ENCODE measurements at places on chromosomes 2 and 18.

DNA sequence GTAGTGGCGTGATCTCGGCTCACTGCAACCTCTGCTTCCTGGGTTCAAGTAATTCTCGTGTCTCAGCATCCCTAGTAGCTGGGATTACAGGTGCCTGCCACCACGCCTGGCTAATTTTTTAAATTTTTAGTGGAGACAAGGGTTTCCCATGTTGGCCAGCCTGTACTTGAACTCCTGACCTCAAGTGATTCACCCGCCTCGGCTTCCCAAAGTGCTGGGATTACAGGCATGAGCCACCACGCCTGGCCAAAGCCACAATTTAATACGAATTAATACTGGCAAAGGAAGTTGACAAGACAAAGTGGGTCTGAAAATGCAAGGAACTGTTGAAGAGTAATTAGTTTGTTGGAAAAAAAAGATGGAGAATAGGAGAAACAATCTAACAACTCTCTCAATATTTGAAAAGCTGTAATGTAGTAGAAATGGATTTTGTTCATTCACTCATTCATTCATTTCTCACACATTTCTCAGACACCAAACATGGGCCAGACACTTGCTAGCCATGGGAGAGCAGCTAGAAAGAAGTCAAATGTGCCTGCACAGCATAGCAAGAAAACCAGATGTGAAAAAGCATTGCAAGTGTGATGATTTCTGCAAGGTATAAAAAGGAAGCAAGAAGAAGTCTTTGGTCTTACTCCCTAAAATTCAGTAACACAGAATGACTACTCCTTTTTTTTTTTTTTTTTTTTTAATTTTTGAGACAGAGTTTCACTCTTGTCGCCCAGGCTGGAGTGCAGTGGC, 39.4 kb upstream of the ATL2 start:
- no peak for DNase-seq

DNA sequence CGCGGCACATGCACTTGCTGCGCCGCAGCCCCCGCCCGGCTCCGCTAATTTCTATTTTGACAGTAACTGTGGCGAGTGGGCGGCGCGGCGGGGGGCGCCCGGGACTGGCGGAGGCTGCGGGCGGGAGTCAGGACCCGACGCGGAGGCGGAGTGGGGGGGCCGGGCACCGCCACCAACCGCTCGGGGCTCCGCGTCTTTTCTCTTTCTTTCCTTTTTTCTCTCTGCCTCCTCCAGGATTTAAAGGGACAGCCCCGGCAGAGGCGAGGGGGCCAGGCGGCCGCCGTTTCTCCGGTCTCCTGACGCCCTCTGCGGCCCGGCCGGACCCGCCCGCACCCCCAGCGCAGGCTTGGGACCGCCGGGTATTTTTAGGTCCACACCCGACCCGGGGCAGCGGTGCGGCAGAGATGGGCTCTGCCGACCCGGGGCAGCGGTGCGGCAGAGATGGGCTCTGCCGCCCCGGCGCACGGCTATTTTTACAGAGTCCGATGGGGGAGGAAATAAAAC, 460 bp upstream of the ZBTB7C start:
- DNase-seq: no peak

DNA sequence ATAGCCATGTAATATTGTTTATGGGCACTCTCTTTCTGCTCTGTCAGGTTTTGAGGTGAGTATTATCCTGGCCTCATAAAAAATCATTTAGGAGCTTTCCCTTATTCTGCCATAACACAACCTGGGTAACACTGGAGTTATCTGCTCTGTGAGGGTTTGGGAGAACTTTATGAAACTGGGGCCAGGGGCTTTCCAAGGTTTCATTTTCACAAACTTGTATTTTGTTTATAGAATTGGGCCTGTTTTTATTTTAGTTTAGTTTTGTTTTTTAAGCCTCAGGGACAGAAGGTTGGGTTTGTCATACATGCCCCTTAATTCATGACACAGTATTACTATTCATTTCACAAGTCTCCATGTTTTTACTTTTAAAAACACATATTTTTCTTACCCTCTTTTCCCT, 83.5 kb downstream of the IRS1 start:
- no peak for DNase-seq

DNA sequence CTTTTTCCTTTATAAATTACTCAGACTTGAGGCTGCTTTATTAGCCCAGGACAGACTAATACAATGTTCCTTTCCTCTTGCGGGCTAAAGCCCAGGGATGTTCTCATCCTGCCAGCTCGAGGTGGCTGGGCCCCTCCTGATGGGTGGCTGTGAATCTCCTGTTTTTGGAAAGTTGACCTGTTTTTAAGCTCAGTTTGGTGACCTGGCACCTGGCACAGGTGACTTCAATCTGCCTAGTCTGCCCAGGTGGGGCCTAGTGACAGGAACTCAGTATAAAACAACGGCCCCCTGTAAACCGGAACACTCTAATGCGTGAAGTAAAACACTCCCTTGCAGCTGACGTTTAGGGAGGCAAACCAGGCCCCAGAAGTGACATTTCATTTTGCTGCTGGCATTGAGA, 92.7 kb upstream of the SNTG2 start:
- DNase-seq: no peak

GRCh38 chr2:222479859-222480258, 55.5 kb downstream of the SGPP2 start:
- no peak for DNase-seq

GRCh38 chr2:11366326-11366741, 21.9 kb upstream of the ROCK2 start:
- DNase-seq: no peak

DNA sequence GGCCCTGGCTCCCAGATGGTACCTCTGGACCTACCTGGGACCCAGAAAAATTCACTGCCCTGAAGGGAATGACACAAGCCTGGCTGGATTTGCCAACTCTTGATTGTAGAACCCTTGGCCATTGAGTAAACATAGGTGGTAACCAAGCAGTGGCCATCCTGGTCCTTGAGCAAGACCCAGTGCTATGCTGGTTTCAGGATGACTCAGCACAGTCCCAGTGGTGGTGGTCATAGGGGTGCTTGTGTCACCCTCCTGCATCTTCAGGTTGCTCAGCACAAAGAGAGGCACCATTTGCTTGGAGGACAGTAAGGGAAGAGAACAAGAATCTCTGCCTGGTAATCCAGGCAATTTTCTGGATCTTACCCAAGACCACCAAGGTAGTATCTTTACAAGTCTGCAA, 52.9 kb downstream of the UPP2 start:
- DNase-seq: no peak

DNA sequence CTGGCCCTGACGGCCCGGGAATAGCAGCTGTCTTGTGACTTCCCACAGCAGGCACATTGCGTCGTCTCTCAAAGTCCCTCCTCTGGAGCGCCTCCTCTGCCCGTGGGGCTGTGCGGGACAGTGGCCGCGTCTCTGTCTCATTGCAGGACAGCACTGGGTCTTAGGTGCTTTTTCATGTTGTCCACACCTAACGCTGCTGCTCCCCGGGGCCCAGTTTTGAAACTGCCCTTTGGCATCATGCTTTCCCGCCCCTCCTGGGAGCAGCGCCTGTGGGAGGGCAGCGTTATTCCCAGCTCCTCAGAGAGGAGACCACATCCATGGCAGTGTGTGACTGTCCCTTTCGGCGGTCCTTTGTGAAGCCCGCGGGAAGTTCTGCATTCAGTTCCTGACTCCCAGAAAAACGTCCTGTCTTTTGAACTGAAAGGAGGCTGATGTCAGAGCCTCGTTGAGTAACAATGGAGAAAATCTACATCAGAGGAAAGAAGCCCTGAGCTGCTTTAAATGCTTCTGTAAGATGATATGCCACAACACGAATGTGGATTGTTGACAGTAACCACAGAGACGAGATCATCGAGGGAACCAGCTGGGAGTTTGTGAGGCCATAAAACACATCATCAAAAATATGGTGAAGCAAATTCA, 226.0 kb downstream of the FAM210A start:
- DNase-seq: peak; percentile 72

GRCh38 chr2:78606895-78607294, 418.6 kb upstream of the REG3G start:
- no peak for DNase-seq

DNA sequence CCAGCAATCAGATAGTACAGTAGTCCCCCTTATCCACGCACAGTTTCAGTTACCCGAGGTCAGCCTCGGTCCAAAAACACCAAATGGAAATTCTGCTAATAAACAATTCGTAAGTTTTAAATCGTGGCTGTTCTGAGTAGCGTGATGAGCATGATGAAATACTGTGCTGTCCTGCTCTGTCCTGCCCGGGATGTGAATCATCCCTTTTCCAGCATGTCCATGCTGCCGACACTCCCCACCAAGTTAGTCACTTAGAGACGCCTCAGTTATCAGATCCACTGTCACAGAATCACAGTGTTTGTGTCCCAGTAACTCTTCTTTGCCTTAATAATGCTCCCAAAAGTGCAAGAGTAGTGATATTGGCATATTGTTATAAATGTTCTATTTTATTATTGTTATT, 62.1 kb downstream of the MEX3C start:
- DNase-seq: peak; percentile 59

- DNase-seq: no peak
These were observed 169.7 kb upstream of the GLI2 start for GRCh38 chr2:120565929-120566328.

DNA sequence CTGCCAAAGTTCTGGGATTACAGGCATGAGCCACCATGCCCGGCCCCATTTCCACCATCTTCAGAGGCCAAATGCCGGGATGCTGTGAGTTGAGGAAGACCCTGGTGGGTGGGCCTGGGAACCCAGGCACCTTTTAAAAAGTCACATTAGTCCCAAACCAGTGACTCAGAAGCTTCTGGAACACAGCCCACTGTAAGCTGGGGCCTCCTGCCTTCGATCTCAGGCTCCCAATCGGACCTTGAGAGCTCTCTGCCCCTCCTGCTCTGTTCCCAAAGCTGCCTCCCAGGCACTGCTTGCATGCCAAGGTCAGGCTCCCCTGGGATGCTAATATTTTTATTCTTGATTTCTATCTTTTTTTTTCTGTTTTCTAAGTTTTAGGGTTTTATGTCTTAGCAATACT, 4.2 kb downstream of the ADCY3 start:
- DNase-seq: peak; percentile 58

GRCh38 chr2:128530025-128530573, 211.4 kb upstream of the HS6ST1 start:
- no peak for DNase-seq

GRCh38 chr2:137987011-137987410, 22.7 kb downstream of the HNMT start:
- no peak for DNase-seq

DNA sequence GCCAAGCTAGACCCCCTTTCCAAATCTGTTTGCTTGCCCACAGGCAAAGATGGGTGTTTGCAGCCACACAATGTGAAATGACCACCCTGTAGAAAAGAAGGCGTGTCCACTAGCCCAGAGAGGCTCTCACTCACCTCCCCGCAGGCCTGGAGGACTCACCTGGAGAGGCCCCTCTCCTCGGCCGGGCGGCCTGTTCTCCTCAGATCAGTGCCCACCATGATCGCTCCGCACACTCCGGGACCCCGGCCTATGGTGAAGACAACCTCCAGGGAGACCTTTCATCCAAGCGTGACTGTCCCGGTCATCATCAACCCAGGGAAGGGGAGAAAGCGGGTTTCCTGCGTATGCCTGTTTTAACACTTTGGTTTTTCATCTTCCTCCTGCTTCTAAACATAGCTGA, 328.7 kb upstream of the SALL3 start:
- no peak for DNase-seq

- no peak for DNase-seq
These were observed 46.2 kb upstream of the CCDC141 start for GRCh38 chr2:179096090-179096489.

GRCh38 chr2:59701271-59701994, 852.0 kb downstream of the BCL11A start:
- no peak for DNase-seq

DNA sequence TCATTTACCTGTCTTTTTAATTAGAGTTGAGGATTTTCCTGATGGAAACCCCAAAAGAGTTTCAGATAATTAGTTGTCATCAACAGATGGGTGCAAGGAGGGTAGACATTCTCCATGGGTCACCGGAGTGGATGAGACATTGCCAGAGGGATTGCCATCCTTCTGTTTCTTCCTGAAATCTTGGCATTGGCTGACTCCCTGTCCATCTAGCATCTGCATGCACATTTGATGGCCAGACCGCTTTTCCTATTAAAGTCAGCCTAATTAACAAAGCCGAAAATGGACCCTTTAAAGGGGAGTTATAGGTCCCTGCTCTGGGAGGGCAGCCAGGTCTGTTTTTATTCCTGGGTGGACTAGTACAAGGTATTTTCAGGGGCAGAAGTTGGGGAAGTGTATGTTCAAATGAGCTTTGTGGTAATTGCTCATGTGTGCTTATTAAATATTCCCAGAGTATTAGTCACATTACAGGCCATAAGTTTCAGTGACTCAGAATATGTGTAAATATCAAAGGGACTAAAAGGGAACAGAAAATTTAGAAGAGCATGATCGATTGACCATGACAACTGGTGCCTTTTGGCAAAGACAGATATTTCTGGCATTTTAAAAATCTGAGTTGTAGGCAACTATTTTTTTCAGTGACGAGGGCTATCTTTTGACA, 209.8 kb downstream of the PHLPP1 start:
- peak; percentile 7 for DNase-seq

- DNase-seq: no peak
These were observed 36.6 kb downstream of the ZDBF2 start for GRCh38 chr2:206311026-206311425.

DNA sequence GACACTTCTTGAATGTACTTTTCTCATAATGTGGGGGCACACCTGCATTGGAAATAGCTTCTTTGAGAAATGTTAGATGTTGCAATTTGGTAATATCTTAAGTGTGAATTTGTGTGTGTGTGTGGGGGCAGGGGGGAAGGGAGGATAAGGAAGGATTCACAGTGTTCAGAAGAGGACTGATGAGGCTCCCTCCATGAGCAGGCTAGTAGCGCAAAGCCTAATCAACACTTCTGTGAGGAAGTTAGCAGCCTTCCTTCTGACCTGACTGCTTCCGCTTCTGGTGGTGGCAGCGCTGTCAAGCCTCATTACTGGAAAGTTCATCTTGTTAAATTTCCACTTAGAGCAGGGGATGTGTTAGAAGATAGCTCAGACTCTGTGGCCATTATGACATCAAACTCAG, 295.4 kb upstream of the SPRED2 start:
- no peak for DNase-seq

- DNase-seq: peak; percentile 73
These were observed 34.4 kb upstream of the NT5C1B start for GRCh38 chr2:18623782-18624181.

DNA sequence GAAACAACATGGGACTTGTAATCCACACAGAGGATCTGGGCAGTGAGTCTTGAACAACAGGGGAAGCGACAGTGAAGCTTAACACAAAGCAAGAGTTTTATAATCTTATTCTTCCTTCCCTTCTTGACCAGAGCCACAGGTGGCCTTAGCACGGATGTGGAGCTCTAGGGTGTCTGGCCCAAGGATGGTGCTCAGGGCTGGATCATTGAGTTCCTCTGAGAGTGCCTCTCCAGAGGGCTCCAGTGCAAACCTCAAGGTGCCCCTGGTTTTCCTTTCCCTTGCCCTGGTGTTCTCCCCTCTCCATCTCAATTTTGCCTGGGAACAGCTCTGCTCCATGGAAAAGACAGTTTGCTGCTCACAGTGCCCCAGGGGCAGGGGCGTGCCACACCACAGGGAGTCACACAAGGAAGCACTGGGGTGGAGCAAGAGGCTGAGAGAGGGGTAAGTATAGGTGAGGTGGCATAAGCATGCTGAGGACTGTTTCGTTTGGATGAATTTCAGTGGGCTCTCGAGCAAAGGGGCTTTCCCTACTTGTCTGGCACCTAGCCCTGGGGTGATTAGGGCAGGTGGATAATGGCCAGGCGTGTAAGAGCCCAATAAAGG, 88.6 kb upstream of the B3GNT7 start:
- DNase-seq: no peak
